ENCODE measurements at places on chromosomes 7 and 10.

DNA sequence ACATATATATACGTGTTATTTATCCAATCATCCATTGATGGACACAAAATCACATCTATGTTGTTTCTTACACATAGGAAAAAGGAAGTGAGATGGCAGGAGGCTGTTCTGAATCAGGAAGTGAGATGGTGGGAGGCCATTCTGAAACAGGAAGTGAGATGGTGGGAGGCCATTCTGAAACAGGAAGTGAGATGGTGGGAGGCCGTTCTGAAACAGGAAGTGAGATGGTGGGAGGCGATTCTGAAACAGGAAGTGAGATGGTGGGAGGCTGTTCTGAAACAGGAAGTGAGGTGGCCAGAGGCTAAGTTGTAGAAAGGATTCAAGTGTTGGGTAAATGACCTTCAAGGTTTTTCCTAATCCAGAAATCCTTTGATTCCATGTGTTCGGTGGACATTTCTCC lies 921.5 kb downstream of the TYW1 start:
- DNase-seq = no peak

DNA sequence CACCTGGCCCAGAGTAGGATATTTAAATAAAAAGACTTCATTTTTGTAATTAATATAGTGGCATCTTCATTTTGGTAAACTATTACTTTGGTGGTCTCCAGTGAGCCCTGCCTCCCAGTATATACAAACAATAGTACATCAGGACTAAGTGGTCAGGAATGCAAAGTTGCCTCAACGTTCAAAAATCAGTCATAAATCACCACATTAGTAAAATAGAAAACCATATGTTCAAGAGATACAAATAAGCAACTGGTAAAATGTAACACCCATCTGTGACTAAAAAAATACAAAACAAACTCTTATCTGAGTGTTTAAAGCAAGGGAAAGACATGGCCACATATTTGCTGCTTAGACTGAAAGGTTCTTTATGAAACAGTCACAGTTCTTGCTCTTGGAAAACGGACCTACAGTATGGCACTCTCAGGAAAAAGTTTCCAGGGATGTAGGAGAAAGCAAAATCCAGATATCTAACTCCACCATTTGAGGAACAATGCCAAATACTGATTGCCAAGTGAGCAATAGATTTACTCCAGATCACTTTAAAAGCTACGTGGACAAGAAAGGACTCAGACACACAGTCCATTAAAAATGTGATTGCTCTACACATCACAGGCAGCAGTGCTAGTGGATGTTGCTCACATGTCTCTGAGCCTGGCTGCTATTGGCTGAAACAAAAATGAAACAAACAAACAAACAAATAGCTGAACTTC lies 15.1 kb upstream of the RHOBTB1 start:
- DNase-seq = no peak

DNA sequence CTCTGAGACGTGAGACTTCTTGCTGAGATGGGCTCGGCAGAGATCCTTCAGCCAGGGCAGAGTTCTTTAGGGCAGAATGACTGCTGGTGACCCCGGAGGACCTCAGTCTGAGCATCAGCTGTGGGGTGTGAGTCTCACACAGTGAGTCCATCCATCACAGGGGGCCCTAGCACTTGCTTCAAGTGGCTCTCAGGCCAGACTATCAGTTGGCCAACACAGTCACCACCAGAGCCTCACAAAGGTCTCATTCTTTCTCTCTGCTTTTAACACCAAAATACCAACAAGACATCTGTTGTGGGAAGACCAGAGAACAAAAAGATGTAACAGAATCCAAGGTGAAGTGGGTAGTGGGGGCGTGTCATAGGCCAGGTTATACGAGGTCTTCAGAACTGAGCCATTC lies 345.6 kb upstream of the NRP1 start:
- DNase-seq = no peak

DNA sequence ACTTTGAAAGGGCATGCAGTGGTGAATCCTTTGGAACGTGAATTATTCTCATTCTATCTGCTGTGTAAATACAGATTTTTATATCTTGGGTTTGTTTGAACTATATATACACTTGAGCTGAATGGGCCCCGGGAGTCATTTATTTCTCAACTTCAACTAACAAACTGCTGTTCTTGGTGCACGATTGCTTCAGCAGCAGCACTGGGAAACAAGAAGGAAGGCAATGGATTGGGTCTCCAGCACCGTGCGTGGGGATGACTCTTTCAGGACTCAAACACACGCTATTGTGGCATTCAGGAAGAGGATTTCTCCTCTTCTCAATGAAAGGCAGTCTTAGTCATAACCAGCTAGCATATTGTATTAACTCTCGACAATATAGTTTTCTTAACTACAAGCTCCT lies 226.0 kb upstream of the NFE2L3 start:
- DNase-seq = no peak

DNA sequence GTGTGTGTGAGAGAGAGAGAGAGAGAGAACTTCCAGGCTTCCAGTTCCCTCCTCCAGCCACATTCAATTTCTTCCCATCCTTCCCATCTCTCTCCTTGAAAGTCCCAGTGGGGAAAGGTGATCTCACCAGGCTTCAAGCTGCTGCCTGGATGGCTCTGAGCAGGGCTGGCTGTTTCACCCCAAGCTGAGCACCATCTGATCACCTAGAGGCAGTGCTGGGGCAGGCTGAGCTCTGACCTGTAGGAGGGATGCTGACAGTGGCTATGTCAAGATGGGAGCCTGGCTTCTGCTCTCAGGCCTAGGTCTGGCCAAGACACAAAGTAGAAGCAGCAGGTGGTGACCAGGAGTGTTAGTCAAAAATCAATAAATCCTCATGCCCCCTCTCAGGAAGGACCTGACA lies 370.8 kb downstream of the PLXNA4 start:
- DNase-seq = no peak

- no peak for DNase-seq
Measured at GRCh38 chr10:132175907-132176581, 10.7 kb upstream of the DPYSL4 start.

GRCh38 chr7:155787171-155787851 lies 25.0 kb downstream of the SHH start:
- DNase-seq = no peak

GRCh38 chr7:821688-822087 lies 10.6 kb upstream of the SUN1 start:
- no peak for DNase-seq

- no peak for DNase-seq
Measured at GRCh38 chr7:90401989-90402388, 1.3 kb upstream of the CLDN12 start.

- no peak for DNase-seq
Measured at GRCh38 chr7:140989068-140989467, 25.7 kb downstream of the MRPS33 start.

DNA sequence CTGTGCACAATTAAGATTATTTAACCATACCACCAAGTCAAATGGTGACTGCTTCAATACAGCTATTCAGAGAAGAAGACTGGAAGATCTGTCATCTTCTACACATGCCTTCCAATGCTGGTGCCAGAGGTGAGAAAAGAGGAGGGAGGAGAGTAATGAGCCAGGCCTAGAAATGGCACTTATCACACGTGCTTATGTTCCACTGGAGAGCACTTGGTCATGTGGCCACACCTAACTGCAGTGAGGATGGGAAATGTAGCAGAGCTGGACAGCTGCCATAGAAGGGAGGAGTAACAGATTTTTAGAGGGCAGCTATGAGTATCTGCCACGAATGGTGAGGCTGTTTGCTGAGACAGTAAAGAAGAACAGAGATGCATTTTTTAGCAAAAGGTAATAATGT lies 77.1 kb downstream of the MPLKIP start:
- no peak for DNase-seq

DNA sequence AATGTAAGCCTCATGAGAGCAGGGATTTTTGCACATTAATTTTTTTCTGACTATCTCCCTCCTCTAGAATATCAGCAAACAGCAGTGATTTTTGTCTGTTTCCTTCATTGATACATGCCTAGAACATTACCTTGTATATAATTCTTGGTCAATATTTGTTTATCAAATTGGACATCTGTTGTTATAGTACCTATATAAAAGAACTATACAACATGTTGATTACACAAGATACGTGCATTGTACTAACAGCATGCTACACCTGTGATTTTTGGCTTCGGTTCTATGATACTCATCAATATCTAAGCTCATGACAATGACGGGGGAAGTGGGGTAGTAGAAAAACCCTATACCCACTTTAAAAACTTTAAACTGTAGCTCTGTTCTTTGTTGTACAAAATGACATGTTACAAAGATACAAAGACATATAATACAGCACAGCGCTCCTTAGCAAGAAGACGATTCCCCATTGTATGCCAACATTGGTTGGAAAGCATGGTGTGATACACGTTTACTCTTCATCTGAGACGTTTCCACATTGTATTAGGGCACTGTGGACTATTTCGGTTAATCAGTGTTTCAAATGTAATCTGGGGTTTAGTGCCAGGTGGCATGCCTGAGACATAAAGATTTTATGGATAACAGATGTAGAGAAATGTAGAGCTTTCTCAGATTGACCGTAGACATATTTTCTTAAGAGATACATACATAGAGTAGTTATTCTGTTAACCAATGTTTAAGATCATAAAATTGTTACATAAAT lies 70.5 kb upstream of the FOXP2 start:
- DNase-seq = no peak

GRCh38 chr10:51010977-51011376 lies 63.3 kb upstream of the PRKG1 start:
- no peak for DNase-seq

- no peak for DNase-seq
Measured at GRCh38 chr10:20598590-20598989, 298.5 kb downstream of the NEBL start.

DNA sequence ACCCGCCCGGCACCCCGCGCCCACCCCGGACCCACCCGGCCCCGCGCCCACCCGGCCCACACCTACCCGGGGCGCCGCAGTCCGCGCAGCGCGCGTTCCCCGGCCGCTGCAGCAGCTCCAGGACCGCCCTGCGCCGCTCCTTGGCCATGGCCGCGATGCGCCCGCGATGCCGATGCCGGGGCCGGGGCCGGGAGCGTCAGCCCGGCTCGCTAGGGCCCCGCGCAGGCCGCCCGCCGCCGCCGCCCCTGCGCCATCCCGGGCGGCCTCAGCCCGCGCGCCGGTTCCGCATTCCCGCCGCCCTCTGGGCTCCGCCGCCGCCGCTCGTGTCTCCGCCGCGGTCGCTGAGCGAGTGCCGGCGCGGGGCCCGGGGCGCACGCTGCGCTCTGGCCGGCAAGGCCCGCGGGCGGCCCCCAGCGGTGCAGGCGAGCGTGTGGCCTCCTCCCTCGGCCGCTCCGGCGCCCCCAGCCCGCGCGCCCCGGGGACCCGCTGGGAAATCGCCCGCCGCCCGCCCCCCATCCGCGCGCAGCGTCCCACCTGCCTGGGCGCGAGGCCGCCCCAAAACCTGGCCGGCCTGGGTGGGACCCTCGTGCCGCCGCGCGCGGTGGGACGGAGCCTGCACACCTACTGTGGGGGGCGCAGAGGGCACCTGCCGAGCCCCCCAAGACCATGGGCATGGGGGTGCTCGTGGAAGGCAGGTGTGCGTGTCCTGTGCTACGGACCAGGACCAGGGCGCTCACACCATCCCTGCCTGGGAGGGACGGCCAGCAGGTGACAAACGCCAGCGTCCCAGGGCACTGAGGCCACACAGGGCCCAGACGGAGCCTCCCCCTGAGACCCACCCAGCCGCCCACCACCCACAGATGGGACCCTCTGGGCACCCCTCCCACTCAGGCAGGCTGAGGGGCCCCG lies at the start of gene ADAP1:
Gene ADAP1 (minus strand): TSS at position 351 of the 909 bp plus-strand sequence. CDS start 203 bp downstream, at position 148.
- peak; percentile 66 for DNase-seq

- DNase-seq = no peak
Measured at GRCh38 chr7:54778696-54779540, 19.9 kb upstream of the SEC61G start.

GRCh38 chr7:17983221-17984062 lies 43.1 kb upstream of the SNX13 start:
- no peak for DNase-seq

- DNase-seq = no peak
Measured at GRCh38 chr7:2724453-2725177, 36.6 kb downstream of the AMZ1 start.

DNA sequence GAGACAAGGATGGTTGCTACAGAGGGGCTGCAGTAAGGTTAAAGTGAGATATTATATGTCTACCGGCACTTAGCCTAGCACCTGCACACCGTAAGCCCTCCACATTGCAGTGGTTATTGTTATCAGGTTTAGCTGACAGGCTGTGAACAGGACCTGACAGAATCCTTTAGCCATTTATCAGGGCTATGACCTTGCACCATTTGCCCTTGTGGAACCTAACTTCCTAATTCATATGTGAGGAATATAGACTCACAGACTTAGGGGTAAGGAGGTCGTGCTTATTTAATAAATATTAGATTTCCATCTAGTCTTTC lies 10.1 kb downstream of the NCOA4 start:
- DNase-seq = no peak

DNA sequence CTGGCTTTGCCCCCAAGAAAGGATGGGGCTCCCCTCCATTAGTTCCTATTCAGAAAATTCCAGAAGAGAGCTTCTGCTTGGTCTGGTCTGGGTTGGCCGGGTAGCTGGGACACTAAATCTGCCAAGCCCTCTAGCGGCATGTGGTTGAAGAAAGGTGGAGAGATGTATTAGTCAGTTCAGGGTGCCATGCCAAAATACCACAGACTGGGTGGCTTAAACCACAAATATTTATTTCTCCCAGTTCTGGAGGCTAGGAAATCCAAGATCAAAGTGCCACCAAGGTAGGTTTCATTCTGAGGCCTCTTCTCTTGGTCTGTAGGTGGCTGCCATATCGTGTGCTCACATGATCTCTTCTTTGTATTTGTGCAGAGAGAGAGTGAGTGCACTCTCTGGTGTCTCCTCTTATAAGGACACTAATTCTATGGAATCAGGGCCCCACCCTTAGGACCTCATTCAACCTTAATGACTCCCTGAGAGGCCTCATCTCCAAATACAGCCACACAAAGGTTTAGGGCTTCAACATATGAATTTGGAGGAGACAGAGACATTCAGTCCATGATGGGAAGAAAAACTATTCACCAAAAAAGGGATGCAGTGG lies 38.7 kb upstream of the MTPAP start:
- DNase-seq = no peak

DNA sequence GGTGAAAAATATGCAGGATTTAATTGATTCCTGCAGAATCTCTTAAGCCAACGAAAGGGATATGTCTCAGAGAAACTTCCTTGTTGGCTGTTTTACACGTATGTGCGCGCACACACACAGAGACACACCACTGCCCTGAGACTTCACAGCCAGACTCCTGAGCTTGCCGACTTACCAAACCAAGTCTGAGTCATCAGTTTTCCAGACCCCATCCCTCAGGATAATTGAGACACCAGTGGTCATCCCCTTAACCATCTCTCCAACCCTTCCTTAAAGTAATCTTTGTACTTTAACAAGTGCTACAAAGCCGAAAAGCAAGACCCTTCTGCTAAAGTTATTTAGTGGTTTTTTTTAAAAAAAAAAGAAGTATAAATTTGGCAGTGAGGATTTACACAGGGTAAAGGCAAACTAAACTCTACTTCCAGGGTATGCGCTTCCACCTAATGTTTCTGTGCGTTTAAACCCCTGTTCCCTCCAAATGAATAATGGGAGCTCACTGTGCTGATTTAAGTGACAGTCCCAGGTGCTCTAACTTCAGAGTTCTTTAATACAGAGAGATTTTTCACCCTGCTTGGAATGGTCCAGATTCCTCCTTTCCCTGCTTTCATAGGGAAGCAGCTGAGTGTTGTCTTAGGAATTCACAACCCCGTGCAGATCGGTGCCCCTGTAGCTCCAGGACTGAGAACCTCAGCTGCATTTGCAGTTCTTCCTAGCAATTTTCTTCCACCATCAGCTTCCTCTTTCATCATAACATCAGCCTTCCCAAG lies 198.5 kb downstream of the INHBA start:
- no peak for DNase-seq

- no peak for DNase-seq
Measured at GRCh38 chr7:45897042-45897690, 8.9 kb downstream of the IGFBP1 start.

Data from stimulated activated effector memory CD8-positive, alpha-beta T cell treated with anti-CD3 and anti-CD28 coated beads, Interleukin-12 subunit alpha, Interleukin-12 subunit beta, amount 100 ng/mL, for 72 hours (primary cell).